ENCODE measurements at places on chromosomes 3 and 15.

DNA sequence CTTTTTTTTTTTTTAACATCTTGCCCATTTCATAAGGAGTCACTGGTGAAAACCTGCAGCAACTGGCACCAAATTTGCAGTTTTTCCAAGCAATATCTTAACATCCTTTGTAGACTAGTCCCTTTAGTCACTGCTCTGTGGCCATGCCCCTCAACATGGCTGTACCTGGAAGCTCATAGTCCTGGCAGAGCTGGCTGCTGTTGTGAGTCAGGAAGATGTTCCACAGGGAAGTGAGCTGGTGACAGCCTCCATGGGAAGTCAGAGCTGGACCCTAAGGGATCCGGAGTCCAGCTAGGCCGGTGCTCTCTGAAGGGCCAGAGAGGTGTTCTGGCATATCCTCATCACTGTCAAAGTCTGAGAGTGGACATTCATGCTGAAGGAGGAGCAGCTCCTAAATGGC is 99.3 kb upstream of the ZBED2 start:
- ATAC-seq, result no peak

GRCh38 chr3:11629716-11630115 is 14.0 kb downstream of the VGLL4 start:
- peak; percentile 41 for ATAC-seq

- ATAC-seq, result no peak
Observed at GRCh38 chr15:75945953-75946352, 42.3 kb downstream of the FBXO22 start.

DNA sequence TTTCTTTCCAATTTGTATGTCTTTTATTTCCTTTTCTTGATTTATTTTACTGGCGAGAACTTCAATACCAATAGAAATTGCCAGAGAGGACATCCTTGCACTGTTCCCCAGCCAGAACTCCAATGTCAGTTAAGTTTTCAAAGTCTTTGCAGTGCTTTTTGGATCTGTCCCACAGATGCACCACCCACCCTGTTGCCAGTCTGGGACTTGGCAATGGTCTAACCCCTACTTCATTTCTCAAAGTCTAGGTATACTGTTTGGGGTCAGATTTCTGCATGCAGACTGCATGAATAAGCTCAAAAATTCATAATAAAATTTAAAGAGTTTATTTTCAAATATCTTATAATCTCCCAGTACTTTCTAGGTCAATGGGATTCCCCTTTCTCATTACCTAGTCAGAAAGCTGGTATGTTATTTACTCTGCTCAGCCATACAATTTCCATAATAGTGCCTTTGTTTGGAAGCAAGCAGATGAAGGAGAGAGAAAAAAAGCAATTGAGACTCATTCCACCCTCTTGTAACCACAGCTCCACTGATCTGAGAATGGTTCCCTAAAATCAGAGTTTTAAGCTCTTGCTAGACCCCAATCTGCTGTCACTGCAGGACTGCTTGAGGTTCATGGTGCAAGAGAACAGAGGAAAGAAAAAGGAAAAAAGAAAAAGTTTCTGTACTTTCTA is 125.9 kb upstream of the PLXND1 start:
- ATAC-seq, result no peak

DNA sequence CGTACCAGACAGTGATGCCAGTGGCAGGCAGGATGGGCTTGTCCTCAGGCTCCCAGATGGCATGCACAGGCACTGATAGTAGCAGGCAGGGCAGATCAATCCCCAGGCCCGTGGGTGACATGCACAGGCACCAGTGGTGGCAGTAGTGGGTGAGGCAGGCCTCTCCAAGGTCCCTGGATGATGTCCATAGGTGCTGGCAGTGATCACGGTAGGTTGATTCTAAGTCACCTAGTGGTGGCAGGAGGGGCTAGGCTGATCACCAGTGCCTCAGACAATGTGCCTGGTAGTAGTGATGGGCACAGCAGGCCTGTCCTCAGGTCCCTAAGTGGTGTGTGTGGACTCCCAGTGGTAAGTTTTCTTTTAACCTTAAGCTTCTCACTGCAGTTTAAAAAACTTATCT is 19.6 kb downstream of the CEP63 start:
- no peak for ATAC-seq

DNA sequence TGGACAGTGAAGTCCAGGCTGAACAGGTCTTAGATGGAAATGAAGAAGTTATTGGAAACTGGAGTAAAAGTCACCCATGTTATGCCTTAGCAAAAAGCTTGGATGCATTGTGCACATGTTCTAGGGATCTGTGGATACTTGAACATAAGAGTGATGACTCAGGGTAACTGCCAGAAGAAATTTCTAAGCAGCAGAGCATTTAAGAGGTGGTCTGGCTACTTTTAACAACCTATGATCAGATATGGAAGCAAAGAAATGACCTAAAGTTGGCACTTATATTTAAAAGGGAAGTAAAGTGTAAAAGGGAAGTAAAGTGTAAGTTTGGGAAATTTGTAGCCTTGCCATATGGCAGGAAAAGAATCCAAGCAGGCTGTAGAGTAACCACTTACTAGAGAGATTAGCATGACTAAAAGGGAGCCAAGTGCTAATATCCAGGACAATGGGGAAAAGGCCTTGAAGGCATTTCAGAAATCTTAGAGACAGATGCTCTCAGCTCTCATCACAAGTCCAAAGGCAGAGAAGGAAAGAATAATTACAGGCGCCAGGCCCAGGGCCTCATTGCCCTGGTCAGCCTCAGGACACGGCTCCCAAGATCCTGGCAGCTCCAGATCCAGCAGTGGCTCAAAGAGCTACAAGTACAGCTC is 73.9 kb upstream of the KCNH8 start:
- no peak for ATAC-seq

GRCh38 chr15:72319360-72319984 is 485 bp downstream of the CELF6 start:
- ATAC-seq, result peak; percentile 89
